ENCODE measurements at places on chromosomes 6 and 20.

- DNase-seq: no peak
Observed at GRCh38 chr6:34819571-34820480, 27.9 kb downstream of the BLTP3A start.

DNA sequence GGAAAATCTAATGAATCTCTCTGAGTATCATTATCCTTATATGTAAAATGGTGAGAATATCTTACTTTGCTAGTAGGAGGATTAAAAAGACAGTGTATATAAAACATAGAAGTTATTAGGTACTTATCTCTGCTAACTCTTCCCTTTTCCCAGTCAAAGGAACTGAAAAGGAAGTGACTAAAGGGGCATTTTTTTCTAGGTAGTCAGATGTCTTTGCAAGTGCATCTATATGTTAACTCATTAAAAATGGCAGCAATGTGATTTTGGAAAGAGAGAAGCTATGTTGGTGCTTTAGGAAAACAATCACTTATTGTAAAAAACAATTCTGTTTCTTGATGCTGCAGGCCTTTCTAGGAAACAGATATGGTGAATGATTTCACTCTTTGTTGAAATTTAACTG lies 180.9 kb downstream of the SAMD5 start:
- no peak for DNase-seq

GRCh38 chr6:164200071-164200470 lies 785.6 kb downstream of the QKI start:
- no peak for DNase-seq

DNA sequence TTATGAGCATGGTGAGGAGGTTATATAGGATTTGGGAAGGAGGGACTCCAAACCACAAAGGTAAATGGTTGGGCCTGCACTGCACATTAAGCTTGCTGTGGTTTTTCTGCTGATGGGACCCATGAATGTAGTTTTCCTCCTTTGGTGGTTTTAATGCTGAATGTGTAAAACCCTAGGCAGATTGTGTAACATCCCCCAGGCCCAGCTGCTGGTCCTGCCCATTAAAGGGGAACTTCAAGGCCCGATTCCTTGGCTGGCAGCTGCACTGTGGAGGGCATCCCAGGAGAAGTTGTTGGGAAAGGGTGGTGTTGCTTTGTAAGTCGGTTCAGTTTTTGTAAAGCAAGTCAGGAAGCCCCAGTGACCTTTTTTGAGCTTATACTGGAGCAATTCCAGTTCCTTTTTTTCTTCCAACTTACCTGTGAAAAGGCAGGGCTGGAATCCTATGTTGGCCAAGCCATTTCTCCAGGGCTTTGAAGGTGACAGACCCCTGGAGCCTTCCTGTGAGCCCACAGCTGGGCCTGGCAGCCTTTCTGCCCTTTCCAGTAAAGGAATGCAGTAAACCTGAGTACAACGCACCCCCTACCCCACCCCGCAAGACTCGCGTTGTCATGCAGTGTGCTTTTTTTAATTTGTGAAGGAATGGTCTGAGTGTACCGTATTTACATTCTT lies 43.1 kb upstream of the NAA20 start:
- DNase-seq: no peak

- no peak for DNase-seq
Observed at GRCh38 chr6:163923658-163924411, 509.3 kb downstream of the QKI start.

GRCh38 chr20:43744151-43744611 lies 17.4 kb upstream of the GTSF1L start:
- no peak for DNase-seq

DNA sequence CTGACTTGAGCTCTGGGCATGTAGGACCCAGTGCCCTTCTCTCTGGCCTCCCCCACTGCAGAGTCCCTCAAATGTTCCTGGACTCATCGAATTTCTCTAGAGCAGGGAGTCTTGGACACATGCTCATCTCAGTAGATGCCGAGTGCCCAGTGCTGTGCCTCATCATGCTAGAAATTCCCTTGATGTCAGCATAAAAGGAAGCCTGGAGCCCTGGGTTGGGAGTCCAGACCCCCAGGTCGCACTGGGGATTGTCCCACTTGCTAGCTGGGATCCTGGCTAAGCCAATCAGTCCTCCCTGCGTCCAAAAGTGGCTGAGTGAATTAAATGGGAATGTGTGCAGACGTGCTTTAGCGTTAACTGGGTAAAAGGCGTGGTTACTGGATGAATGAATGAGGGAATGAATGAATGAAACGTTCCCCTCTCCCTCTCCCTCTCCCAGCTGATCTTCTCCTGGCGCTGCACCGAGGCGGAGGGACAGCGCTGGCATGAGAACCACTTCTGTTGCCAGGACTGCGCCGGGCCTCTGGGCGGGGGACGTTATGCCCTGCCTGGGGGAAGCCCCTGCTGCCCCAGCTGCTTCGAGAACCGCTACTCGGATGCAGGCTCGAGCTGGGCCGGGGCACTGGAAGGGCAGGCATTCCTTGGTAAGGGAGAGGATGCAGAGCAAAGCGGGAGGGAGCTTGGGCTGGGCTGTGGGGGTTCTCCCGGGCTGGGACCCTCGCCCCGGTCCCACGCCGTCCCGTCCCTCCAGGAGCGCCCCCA lies 1.6 kb upstream of the TOMM6 start:
- DNase-seq: no peak

DNA sequence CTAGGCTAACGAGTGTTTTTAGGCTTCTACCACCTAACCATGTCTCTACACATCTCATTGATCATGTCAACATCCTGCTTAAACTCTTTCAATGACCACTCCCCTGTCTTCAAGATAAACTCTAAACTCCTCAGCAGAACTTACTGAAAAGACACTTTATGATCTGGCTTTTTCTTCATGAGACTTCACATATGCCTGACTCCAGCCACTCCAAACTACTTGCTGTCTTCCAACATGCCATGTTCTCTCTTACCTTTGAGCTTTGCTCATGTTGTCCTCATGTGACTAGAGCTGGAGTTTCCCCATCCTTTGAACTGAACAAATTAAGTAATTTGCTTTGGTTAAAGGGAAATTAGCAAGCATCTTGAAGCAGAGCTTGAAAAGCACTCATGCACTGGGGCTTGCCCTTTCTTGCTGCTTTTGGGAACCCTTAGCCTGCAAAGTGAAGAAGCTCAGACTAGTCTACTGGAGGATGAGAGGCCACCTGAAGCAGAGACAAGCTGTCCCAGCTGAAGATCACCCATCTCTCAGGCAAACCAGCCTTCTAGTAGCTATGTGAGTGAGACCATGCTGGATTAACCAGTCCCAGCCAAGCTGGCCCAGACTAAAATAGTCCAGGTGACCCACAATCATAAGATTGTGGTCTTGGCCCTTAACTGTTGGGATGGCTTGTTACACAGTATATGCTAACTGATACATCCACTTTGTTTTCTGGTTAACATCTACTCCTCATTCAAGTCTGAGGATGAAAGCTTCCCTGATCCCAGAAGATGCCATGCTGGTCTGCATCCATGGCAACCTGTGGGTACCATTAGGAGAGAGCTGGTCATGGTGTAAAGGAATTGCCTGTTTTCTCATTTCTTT lies 235.8 kb downstream of the GMPR start:
- DNase-seq: no peak

DNA sequence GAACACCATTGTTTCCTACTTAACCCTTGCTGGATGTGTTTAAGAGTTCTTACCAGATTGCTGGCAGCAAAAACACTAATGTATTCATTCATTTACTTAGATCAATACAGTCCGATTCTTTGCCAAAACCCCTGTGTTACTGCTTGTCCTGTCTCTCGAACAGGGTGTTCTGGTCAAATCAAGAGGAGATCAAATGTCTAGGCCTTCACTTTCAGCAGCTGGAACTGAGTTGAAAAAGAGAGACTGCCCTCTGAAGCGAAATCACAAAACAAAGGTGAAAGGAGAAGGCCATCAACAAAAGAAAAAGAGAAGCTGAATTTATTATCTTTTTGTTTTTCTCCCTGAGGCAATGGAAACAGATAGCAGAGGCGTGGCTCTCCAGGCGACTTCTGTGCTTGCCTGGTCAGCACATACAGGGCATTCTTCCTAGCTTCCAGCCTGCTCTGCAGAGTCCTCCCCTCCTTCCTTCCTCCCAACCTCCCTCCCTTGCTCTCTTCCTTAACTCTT lies 44.1 kb upstream of the GCM1 start:
- no peak for DNase-seq

DNA sequence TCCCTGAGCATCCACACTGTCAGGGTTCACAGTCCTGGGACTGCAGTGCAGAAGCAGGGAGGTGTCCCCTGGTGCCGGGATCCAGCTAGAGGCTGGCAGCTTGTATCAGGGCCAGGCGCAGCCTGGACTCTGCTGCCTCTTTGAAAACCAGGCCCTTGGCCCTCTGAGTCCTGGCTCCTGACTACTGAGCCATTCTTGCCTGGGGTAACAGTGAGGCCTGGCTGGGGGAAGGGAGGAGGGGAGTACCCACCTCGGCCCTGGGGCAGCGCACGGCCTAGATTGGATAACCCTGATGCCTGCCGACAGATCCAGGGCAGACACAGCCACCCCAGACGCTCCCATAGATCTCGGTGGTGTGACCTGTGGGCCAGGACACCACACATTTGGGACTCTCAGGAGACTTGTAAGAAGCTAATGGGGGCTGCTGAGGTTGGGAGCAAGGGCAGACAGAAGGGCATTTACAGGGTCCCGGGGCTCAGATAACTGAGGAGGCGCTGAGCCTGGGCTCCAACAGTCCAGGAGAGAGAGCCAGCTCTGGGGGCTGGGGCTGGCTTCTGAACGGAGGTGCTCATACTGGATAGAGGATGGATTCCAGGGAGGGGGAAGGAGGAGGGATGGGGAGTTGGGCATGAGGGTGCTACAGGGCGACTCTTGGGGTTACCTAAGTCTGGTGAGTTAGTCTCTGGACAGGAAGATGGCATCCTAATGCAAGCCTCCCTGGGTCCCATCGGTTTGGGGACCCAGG lies 30.5 kb downstream of the SPDEF start:
- DNase-seq: no peak

DNA sequence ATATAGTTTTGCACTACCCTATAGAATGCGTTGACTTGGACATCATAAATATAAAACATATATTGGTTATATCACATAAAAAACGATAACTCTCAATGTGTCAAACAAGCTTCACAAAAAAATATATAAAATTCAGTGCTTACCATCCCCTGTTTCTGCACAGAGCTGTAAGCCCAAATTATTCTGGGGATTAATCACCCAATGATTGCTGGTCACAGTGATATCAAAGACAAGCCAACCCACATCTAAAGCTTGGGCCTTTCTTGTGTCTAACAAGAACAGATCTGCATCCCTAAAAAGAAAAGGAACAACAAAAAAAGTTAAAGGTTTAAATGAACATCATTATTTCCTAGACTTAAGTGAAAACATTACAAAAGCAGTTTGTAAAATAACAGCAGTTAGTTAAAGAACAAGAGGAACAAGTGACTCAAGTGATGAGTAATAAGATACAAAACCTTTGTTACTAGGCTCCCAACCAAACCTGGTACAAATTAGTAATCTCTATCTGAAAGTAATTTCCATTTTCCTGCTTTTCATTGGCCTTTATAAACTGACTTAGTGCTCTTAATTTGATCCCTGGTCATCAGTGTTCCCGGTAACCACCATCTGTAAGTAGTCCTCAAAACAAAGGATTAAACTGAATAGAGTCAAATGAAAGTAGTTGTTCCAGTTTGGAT lies 81.1 kb downstream of the BMP5 start:
- DNase-seq: no peak

- no peak for DNase-seq
Observed at GRCh38 chr6:116476002-116476678, 15.0 kb downstream of the CALHM6 start.

- DNase-seq: no peak
Observed at GRCh38 chr20:25360631-25361286, 29.9 kb downstream of the ABHD12 start.

GRCh38 chr20:1579488-1579887 lies 22.0 kb upstream of the SIRPD start:
- DNase-seq: no peak

DNA sequence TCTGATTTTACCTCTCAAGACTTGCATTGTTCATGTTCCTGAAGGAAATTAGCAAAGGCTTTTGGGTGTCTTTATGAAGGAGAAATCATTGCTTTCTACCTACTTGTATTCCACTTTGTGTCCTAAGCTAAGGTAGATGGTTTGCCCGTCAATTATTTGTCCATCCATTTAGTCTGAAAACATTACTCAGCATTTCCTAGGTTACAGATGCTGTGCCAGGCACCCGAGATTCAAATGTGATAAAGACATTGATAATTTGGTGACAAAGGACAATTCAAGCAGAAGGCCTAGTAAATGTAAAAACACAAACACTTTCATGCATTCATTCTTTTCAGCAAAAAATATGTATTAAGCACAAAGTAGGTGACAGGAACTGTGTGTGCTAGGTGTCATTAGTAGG lies 251.1 kb downstream of the FARS2 start:
- DNase-seq: no peak

DNA sequence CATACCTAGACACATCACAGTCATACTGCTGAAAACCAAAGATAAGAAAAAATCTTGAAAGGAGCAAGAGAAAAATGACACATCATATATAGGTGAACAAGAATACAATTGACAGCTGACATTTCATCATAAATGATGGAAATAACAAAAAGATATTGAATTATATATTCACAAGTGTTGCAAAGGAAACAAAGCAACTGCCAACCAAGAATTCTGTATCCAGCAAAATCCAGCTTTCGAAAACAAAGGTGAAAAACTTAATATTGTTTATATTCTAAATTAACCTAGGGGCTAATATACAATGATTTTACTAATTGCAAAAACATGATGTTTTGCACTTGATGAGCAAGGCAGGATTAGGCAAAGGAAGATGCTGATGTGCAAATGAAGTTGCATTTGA lies 84.3 kb downstream of the MOXD1 start:
- DNase-seq: no peak

DNA sequence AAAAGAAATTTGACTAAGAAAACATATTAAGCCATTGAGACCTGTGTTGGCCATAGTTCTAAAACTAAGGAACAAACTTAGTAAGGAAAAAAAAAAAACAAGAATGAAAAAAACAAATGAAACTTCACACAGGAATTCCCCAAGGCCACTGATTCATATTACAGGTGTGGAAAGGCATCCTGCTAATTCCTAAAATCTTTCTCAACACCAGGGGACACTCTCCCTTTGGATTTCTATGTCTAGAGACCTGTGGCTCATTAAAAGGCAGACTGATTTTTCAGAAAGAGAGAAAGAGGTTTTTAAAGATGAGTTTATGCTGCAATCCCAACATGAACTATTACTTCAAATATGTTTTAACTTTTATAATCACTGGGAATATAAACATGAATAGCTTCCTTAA lies at the start of gene OR12D1:
Gene OR12D1 (plus strand): TSS at position 341 of the 400 bp plus-strand sequence.
- DNase-seq: no peak

- no peak for DNase-seq
Observed at GRCh38 chr6:152351110-152351509, 286.1 kb downstream of the SYNE1 start.

- no peak for DNase-seq
Observed at GRCh38 chr20:18694071-18694470, 106.2 kb downstream of the DTD1 start.

Data from activated T-cell treated with anti-CD3 and anti-CD28 coated beads for 1 hour (primary cell).